Left kidney (tissue), 8 donors: ENCODE measurements at places on chromosomes 1 and 21.

DNA sequence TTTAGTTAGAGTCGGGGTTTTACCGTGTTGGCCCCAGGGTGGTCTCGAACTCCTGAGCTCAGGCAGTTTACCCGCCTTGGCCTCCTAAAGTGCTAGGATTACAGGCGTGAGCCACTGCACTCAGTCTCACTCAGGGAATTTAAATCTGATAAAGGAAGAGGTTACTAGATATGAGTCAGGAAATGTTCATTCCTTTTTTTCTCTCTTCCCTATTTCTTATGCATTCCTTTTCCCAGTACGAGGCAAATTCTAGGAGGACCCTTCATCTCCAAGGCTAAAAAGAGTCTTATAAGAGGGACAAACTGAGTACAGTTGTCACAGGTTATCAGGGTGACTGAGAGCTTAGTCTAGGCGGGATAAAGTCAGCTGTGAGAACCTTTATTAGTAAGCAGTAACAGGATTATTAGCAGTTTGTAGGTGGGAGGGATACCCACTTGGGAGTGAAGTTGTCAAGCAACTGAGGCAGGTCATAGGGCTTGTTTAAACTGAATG is 9.1 kb downstream of the MACF1 start:
- no peak for DNase-seq

GRCh38 chr1:152481869-152482664 is 28.5 kb upstream of the LCE5A start:
- no peak for DNase-seq

DNA sequence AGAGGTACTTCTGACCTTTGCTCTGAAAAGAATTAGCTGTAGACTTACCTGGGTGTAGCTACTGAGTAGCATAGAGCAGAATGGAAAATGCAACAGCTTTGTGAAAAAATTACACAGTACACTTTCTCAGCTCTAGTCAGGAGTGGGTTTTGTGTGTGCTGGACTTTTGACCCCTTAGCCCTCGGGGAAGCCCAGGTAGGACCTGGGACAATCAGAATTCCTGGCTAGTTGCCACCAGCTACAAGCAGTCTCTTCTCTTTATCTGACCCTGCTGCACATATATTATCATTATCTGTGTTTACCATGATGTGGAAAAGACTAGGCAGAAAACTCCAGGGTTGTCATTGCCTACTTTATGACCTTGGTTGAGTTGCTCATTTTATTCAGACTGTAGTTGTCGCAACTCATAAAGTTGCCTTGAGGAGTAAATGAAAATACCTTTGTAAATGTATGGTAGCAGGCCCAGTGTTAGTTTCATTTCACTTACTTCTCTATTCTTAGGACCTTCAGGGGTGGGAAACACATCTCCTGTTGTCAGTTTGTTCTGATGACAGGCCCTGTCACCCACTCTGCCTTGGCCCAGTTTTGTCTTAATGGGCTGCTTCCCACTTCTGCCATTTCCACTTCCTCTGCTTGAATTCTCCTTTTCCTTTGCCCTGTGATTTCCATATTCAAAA is 5.4 kb downstream of the NEK7 start:
- no peak for DNase-seq

- DNase-seq: no peak
Measured at GRCh38 chr1:59136541-59137275, 160.2 kb upstream of the FGGY start.

GRCh38 chr1:180498594-180498993 is 3.8 kb downstream of the ACBD6 start:
- DNase-seq: no peak

DNA sequence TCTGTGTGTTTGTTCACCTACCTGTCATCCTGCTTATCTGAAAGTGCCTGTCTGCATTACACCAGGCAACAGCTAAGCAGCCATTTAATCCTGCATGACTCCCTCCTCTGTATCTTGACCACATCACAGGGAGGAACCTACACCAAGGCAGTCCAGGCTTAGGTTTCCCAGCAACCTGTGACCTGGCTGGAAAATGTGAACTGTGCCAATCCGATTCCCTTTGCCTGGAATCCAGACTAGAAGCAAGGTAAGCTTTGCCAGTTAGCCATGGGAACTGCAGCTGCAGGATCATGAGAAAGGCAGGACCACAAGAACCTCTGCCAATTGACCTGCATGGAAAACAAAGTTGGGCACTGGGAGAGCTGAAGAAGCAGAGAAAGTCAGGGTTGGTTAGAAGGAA is 6.3 kb upstream of the ATP1B1 start:
- no peak for DNase-seq

GRCh38 chr1:156465747-156466365 is 34.7 kb downstream of the MEF2D start:
- DNase-seq: no peak

GRCh38 chr1:150564051-150564991 is 15.1 kb downstream of the MCL1 start:
- no peak for DNase-seq

- peak; percentile 32 for DNase-seq
Measured at GRCh38 chr1:198620951-198621824, 17.7 kb upstream of the PTPRC start.

GRCh38 chr1:97379387-97380075 is 541.3 kb downstream of the DPYD start:
- DNase-seq: no peak

DNA sequence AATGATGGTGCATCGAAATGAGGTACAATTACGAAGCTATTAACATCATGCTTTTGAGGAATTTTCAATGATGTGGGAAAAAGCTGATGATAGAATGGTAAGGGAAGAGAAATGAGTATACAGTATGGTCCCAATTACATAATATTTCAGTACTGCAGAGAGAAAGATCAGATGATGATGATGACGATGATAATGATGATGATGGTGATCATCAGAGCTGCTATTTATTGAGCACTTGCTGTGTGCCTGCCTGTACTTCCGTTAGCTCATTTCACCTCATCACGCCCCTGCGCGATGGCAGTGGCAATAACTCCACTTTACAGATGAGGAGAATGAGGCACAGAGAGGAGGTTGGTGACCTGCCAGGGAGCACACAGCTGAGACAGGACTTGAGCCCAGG is 620.8 kb downstream of the MATN1 start:
- DNase-seq: no peak

- DNase-seq: no peak
Measured at GRCh38 chr1:33429856-33430691, 821 bp downstream of the PHC2 start.

GRCh38 chr1:230195199-230195598 is 128.2 kb downstream of the GALNT2 start:
- DNase-seq: no peak

GRCh38 chr1:119582801-119583200 is 65.3 kb downstream of the ZNF697 start:
- peak; percentile 46 for DNase-seq

- no peak for DNase-seq
Measured at GRCh38 chr1:236066054-236066453, 1.2 kb upstream of the NID1 start.

DNA sequence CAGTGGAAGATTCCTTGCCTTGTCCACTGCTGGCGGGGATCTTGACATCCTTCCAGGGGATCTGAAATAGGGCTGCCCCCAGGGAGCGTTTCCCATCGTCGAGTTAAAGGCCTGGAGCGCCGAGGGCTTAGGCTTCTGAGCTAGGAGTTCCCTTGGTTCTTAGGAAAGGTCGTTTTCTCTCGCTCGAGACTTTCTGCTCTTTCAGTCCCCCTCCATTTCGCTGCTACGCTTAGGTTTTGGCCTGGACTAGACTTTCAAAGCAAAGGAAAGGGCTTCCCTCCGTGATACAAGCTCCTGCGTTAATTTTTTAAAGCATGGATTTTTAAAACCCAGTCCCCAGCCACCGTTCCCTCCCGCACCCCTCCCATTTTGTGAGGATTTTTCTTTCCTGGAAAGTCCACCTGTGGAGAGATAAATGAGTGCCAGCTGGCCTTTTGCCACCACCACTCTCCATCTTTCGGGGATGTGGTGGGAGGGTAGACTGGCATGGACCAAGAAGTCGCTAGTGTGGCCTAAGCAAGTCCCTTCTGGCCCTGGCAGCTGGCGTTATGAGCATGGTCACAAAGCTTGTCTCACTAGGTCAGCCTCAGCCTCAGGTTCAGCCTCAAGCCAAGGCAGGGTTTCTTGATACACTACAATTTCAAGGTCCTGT is 9.2 kb downstream of the NR5A2 start:
- DNase-seq: no peak

GRCh38 chr1:157183870-157184269 is 45.7 kb upstream of the ETV3 start:
- DNase-seq: no peak

DNA sequence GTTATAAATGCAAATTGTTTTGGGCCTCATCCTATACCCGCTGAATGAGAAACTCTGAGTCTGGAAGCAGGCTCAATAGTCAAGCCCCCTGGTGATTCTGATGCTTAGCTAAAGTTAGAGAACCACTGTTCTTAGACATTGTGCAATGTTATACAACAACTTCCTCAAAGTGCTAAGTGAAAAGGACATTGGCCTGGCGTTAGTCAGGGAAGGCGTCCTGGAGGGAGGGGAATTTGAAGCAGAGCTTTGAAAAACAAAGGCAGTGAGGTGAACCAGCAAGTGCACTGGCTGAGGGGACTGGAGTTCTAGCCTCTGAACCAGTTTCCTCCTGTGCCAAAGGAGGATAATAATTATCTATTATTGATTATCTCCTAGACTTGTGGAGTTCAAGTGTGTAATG is 5.1 kb downstream of the CD1D start:
- no peak for DNase-seq

DNA sequence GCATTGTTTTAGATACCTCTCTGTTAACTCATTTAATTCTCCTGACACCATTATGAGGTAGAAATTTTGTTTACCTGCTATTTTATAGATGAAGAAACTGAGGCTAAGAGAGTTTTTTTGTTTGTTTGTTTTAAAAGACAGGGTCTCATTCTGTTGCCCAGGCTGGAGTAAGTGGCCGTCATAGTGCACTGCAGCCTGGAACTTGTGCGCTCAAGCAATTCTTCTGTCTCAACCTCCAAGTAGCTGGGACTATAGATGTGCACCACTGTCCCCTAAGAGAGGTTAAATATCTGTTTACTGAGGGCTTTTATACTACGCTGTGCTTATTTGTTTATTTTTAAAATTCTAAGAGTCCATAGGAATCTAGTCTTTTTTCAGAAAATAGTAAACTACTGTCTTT is 43.7 kb upstream of the CACYBP start:
- no peak for DNase-seq

GRCh38 chr1:231931846-231932454 is 305.4 kb downstream of the DISC1 start:
- DNase-seq: no peak

GRCh38 chr1:165768513-165769394 is at the start of gene TMCO1:
TSS of gene TMCO1 (minus strand) at chr1:165768868. CDS start at chr1:165768751, 117 bp downstream.
- peak; percentile 97 for DNase-seq

GRCh38 chr1:62307446-62307845 is 11.8 kb downstream of the KANK4 start:
- DNase-seq: no peak

DNA sequence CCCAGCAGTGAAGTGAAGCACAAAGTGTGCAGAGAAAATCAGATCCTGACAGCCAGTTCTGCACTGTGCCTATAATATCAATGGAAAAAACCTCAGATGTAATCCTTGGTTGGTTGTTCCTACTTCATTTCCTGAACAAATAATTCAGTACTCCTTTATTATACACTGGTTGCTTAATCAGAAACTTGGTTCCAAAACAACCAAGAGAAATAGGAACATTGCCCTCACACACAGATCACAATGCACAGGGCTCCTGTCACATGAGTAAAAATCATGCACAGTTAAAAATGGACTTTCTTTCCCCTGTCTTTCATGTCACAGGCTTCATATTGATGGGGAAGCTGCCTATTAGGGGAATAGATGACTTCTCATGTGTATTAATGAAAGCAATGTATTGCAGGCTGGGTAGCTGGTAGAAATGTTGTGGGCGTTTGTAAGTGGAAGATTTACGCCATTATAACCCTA is 9.7 kb downstream of the DNASE2B start:
- no peak for DNase-seq

GRCh38 chr1:2442661-2443060 is 30.3 kb upstream of the PEX10 start:
- DNase-seq: no peak

DNA sequence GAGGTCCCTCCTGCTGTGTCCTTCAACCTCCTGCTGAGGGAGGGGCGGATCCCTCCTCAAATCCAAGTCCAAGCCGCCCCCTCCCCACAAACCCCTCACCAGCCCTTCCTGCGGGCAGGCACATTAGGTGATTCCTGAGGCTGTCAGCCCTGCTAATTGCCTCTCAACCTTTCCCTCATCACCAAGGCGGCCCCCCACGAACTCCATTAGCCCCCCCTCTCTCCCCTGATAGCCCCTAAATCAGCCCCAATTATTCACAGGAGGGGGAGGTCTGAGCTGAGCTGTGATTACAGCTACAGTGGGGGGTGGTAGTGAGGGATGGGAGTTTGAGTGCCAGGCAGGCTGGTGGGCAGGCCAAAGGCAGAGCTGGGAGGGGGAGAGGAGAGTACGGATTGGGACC is 5.8 kb upstream of the PEAR1 start:
- no peak for DNase-seq

- DNase-seq: no peak
Measured at GRCh38 chr21:45084121-45084520, 9.7 kb downstream of the ADARB1 start.

GRCh38 chr21:46189959-46190490 is 5.8 kb upstream of the SPATC1L start:
- no peak for DNase-seq

DNA sequence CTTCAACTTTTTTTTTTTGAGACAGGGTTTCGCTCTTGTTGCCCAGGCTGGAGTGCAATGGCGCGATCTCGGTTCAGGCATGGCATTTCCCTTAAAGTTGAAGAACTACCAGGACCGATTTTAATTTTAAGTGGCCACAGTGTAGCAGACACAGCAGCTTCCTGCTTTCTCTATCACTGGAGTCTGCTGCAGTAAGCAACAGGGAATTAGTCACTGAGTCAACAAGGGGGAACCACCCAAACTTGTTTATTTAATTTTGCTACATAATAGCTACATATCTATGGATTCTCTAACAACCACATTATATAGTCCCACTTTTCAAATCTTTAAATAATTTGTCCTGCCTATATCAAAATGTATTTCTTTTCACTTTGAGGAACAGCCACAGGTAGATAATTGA is 12.5 kb upstream of the TNNI3K start:
- DNase-seq: no peak

- no peak for DNase-seq
Measured at GRCh38 chr1:232271991-232272589, 357.8 kb downstream of the SIPA1L2 start.
